ENCODE measurements at places on chromosomes 5 and 9.

DNA sequence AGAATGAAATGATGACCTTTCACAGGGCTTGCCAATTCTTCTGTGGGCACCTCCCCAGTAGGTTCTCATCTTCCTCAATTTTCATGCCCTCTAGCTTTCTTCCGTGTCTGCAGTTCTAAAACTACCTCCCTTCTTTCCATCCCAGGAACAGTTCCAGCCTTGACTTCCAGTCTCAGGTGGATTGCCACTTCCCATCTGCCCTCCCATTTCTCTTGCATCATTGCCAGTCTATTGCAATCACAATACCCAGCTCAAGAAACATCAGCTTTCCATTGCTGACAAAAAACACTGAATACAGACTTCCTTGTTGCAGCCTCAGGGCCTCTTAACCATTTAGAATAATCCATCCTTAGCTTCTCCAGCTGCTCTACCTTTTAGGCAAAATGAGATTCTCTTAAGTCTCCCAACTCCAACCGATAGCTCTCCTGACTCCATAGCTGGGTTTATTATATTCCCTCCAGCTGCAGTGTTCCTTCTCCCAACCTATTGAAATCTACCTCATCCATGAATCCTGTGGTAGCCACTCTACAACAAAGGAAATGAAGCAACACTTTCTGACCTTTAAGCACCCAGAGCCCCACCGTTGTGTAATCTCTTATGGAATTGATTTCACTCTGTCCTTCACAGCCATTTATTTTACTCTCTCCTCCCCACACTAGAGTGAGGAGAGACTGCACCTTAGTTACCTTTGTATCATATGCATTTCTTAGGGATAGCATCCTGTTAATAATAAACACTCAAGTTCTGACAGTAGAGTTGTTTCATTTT, 75.6 kb upstream of the PCA3 start:
- no peaks in the 10 kb centered on the region for H3K36me3 ChIP-seq

DNA sequence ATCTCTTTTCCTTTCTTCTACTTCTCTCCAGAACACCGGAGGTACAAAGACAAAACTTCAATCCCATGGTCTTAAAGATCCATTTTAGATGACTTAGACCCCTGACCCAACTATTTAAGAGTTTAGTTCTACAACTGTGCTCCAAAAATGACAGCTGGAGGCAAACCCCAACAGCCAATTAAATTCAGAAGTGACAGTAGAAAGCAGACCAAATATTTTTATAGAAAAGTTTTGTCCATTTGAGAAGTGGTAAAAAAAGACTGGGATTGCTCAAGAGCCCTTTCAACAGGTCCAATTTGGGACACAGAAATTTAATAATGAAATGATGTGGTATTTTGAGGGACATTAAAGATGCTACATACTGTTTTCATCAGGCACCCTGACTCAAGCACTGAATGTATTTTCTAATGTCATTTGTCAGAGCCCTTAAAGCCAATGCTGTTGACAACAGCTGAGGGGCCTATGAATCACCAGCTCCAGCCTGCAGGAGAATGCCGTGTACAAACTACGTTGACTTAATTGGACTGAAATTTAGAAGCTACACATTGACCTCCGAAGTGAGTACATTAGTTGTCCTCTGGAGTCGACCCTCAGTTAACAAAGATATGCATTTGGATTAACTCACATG, 147.5 kb upstream of the PIK3R1 start:
- H3K4me3 ChIP-seq = no peak overlapping the region
- no peak for DNase-seq
- no peaks in the 10 kb centered on the region for H3K4me1 ChIP-seq
- H3K27ac ChIP-seq = no peak overlapping the region
- H3K36me3 ChIP-seq = no peaks in the 10 kb centered on the region
- H3K27me3 ChIP-seq = no peaks in the 10 kb centered on the region

DNA sequence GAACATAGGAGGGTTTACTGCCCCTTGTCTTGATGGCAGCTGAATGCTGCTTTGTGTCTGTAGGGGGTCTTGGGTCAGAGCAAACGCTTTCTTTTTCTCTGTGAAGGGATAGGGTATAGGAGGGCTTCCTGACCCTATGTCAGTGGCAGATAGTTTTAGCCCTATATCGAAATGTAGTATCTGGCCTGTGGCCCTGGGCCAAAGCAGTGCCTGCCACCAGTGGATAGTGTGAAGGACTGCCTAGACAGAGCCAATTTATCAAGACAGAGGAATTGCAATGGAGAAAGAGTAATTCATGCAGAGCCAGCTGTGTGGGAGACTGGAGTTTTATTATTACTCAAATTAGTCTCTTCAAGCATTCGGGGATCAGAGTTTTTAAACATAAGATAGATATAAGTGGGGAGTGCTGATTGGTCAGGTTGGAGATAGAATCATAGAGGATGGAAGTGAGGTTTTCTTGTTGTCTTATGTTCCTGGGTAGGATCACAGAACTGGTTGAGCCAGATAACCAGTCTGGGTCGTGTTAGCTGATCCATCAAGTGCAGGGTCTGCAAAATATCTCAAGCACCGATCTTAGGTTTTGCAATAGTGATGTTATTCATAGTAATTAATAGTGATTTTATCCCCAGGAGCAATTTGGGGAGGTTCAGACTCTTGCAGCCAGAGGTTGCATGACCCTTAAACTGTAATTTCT, 178.5 kb downstream of the GDNF start:
- H3K27ac ChIP-seq = no peak overlapping the region
- H3K4me3 ChIP-seq = no peak overlapping the region
- no peaks in the 10 kb centered on the region for H3K4me1 ChIP-seq
- no peak for DNase-seq
- H3K36me3 ChIP-seq = no peaks in the 10 kb centered on the region

DNA sequence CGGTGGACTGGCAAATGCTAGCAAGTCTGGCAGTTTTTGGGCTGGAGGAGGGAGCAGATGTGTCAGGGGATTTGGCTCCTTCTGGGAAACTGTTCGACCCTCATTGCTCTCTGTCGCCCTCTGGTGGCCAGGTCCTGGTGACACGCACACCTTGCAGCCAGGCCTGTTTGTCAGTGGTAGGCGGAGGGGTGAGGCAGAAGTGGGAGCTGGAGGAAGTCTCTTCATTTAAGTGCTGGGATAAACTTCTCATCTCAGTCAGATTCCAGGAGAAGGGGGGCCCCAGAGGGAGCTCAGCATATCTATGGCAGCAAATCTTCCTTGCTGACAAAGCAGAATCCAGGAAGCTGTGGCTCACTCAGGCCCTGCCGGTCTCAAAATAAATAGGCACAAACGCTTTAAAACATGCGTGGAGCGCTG, 326.5 kb downstream of the ZSWIM6 start:
- DNase-seq = peak; percentile 73
- no peak overlapping the region for H3K27ac ChIP-seq
- no peak overlapping the region for H3K4me3 ChIP-seq
- no peaks in the 10 kb centered on the region for H3K36me3 ChIP-seq

GRCh38 chr9:125534971-125535701, 171.9 kb downstream of the MAPKAP1 start:
- H3K36me3 ChIP-seq = no peaks in the 10 kb centered on the region
- H3K4me1 ChIP-seq = no peaks in the 10 kb centered on the region
- H3K4me3 ChIP-seq = no peak overlapping the region
- no peaks in the 10 kb centered on the region for H3K27me3 ChIP-seq
- no peak overlapping the region for H3K27ac ChIP-seq
- DNase-seq = no peak

GRCh38 chr5:77852514-77853352, 76.6 kb upstream of the TBCA start:
- peaks cover 15% of the 10 kb centered on the region for H3K4me1 ChIP-seq
- no peak overlapping the region for H3K27ac ChIP-seq
- peak overlapping the region; percentile 69 for H3K4me3 ChIP-seq
- no peaks in the 10 kb centered on the region for H3K36me3 ChIP-seq

DNA sequence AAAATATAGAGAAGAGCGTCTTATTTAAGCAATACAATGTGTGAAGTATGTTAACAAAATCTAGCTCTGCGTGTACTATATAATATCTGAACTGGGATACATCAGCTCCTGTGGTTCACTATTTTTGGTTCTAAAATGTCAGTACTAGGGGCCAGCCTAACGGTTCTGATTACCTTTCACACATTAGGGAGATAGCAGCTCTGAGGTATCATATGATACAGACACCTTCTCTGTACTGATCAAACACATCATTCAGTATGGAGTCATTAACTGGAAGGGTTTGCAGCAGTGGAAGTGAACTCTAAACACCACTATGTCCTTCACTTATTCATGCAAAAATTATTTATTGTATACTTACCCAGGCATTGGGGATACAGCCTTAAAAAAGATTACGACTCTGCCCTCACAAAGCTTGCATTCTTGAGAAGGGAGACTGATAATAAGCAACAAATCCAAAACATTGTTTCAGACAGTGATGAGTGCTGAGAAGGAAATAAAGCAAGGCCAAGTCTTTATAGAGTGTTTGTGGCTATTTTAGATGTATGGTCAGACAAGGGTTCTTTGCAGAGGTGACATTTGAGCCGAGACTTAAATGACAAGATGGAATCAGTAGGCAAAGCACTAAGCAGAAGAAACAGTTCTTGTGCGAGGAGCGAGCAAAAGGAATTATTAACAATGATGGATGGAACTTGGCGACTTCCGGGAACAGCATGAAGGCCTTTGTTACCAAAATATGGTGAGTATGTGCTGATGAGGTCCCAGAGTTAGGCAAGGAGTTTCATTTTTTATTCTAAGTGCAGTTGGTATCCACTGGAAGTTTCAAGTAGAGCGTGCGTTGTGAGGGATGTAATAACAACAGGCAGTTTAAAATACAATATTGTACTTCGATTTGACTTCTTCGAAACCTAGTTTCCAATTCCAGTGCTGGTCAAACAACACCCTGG, 1.8 kb upstream of the LNPEP start:
- H3K36me3 ChIP-seq = no peaks in the 10 kb centered on the region
- H3K27ac ChIP-seq = peak overlapping the region; percentile 88
- peak overlapping the region; percentile 80 for H3K4me3 ChIP-seq

DNA sequence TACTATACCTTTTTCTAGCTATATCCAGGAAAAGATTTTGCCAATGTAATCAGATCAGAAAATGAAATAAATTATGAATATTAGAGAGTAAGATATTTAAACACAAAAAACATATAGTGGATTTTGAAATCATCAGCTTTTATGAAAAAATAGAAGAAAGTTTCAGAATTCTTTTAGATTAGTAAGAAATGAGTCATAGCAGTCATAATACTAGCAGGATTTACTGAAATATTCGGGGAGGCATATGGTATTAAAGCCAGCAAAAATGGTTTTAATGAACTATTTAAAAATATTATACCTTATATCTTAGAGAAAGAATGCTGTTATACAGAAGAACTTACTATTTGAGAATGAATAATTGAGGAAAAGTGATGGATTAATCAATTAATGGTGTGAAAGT, 303.6 kb upstream of the NUDT12 start:
- no peak for DNase-seq
- H3K27ac ChIP-seq = no peak overlapping the region
- H3K4me1 ChIP-seq = no peaks in the 10 kb centered on the region
- H3K27me3 ChIP-seq = no peaks in the 10 kb centered on the region
- H3K36me3 ChIP-seq = no peaks in the 10 kb centered on the region

DNA sequence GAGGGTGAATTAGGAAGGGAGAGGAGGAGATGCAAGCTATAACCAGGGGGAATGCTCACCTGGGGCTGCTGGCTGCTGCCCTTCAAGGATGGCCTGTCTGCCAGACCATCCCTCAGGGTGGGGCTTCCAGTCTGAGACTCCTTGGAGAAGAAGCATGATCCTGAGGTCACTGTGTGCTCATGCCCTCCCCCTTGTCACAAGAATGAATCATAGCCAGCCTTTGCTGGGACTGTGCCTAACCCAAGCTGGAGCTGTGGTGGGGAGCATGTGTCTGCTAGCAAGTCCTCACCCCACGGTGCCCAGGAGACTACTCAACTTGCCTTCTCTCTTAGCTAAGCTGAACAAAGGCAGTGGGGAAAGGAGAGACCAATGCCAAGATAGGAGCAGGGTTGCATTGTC, 463.6 kb downstream of the SPOCK1 start:
- no peak overlapping the region for H3K4me3 ChIP-seq
- no peaks in the 10 kb centered on the region for H3K4me1 ChIP-seq
- no peaks in the 10 kb centered on the region for H3K36me3 ChIP-seq
- no peak overlapping the region for H3K27ac ChIP-seq

DNA sequence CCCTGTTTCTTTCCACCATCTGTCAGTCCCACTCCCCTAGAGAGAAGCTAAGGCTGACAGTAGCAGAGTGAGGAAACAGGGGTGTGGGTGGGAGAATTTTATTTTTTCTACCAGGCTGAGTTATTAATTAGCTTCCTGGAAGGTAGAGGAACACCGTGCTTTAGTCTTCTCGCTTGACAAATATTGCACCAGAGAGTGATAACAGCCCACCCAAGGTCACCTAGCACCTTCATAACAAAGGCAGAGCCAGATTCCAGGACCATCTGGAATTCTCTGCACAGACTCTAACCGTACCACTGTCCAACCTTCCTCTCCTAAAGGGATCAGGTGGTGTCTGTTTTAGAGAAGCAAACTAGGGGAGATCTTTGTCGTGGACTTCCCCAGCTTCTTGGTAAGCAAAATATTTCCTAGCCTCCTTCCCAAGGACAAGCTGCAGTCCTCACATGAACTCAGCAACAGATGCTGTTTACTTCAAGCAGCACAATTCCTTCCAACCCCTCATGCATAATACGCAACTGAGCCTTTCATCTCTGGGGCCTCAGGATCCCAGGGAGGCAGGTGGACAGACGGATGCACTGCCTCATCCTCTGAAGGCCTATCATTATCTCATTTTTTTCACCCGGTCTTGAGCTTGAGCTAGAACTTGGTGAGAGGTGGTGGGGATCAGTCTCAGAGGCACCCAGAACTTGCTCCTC, 308.7 kb upstream of the BRINP1 start:
- no peaks in the 10 kb centered on the region for H3K4me1 ChIP-seq
- no peaks in the 10 kb centered on the region for H3K27me3 ChIP-seq
- no peak overlapping the region for H3K4me3 ChIP-seq
- no peaks in the 10 kb centered on the region for H3K36me3 ChIP-seq
- no peak overlapping the region for H3K27ac ChIP-seq

DNA sequence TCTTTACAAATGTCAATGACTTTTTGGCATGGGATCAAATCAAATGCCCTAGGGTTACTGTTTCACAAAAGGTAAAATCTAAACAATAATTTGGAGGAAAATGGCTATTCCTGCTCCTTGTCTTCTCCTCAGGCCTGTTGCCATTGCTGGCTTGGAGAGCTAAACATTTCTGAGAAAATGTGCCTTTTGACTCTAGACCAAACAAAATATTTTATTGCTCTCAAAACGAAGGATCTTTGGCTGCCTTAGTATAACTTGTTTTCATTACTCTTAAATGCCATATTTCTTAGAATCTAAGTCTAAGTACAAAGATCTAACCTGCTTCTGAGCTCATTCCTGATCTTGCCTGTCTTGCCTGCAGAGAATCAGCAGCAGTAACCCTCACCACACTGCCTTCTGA, 116.6 kb downstream of the MUSK start:
- peaks cover 9% of the 10 kb centered on the region for H3K4me1 ChIP-seq
- H3K36me3 ChIP-seq = no peaks in the 10 kb centered on the region
- no peaks in the 10 kb centered on the region for H3K27me3 ChIP-seq

GRCh38 chr5:95669540-95669939, 13.3 kb downstream of the SPATA9 start:
- H3K27ac ChIP-seq = no peak overlapping the region
- H3K36me3 ChIP-seq = no peaks in the 10 kb centered on the region
- H3K4me3 ChIP-seq = no peak overlapping the region
- H3K4me1 ChIP-seq = no peaks in the 10 kb centered on the region
- H3K27me3 ChIP-seq = no peaks in the 10 kb centered on the region

GRCh38 chr9:126965077-126965476, 50.5 kb downstream of the RALGPS1 start:
- no peaks in the 10 kb centered on the region for H3K27me3 ChIP-seq
- DNase-seq = no peak
- no peak overlapping the region for H3K27ac ChIP-seq
